Caco-2 (cell line): ENCODE measurements at places on chromosomes 16 and 17.

GRCh38 chr17:19329839-19330238 is 32.7 kb downstream of the B9D1 start:
- H3K27ac ChIP-seq: no peak overlapping the region
- H3K4me1 ChIP-seq: no peaks in the 10 kb centered on the region; the same call in 1 of the 2 replicates
- DNase-seq: no peak
- H3K27me3 ChIP-seq: no peaks in the 10 kb centered on the region
- no peaks in the 10 kb centered on the region; the same call in none of the 2 replicates for H3K36me3 ChIP-seq

DNA sequence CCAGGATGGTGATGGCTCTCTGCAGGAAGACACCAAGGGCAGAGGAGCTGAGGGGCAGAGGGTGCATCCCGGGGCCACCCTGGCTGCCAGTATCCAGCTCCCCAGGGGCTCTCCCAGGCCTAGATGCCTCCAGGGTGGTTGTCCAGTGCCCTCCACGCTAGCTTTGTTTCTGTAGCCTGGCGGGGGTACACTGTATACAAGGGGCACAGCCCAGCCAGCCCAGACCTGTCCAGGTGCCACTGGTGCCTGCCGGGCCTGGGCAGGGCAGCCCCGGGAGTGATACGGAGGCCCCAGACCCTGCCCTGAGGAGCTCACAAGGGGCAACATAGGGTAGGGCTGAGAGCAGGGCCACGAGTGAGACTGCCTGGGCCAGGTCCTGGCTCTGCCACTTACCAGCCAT is 14.6 kb upstream of the TRPV3 start:
- no peaks in the 10 kb centered on the region for H3K4me1 ChIP-seq
- H3K4me3 ChIP-seq: no peak overlapping the region
- H3K36me3 ChIP-seq: no peaks in the 10 kb centered on the region
- H3K27ac ChIP-seq: no peak overlapping the region
- DNase-seq: no peak
- no peaks in the 10 kb centered on the region for H3K27me3 ChIP-seq

GRCh38 chr16:73000020-73000906 is 47.7 kb downstream of the ZFHX3 start:
- H3K36me3 ChIP-seq: no peaks in the 10 kb centered on the region
- peak overlapping the region; percentile 45 for H3K27ac ChIP-seq
- peaks cover 70% of the 10 kb centered on the region for H3K4me1 ChIP-seq
- H3K4me3 ChIP-seq: no peak overlapping the region

DNA sequence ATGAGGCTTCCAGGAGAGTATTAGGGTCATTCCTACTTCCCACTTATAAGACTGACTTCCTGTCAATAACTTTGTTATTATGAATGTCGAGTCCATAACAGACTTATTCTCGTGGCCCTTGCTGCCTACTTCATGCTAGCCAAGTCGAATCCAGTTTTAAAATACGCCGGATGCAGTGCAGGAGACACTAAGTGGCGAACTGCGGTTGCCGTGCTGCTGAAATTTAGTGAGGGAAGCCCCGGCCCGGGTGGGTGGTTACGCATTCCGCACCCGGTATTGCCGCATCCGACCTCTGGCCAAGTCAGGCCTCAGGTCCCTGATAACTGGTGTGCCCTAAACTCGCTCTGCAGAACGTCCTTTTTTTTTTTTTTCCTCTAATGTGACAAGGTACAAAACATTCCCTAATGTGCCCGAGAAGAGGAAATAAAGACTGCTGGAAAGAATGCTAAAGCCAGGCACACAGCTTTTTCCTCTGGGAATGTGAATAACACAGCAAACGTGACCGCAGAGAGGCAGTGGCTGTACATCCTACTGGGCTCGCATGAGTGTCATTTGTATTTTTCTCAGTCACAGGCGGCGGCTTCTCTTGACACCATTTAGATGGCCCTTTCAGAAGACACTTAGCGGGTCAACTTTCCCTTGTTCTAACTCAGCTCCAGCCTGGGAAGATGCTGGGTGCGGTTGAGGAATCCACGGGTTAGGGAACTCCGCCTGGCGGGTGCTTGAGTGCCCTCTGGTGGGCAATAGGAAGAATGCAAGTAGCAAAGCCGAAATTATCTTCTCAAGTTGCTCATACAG is 7.1 kb upstream of the AKTIP start:
- peaks cover 31% of the 10 kb centered on the region for H3K4me1 ChIP-seq
- peak; percentile 79 for DNase-seq
- no peaks in the 10 kb centered on the region for H3K27me3 ChIP-seq
- H3K4me3 ChIP-seq: no peak overlapping the region

DNA sequence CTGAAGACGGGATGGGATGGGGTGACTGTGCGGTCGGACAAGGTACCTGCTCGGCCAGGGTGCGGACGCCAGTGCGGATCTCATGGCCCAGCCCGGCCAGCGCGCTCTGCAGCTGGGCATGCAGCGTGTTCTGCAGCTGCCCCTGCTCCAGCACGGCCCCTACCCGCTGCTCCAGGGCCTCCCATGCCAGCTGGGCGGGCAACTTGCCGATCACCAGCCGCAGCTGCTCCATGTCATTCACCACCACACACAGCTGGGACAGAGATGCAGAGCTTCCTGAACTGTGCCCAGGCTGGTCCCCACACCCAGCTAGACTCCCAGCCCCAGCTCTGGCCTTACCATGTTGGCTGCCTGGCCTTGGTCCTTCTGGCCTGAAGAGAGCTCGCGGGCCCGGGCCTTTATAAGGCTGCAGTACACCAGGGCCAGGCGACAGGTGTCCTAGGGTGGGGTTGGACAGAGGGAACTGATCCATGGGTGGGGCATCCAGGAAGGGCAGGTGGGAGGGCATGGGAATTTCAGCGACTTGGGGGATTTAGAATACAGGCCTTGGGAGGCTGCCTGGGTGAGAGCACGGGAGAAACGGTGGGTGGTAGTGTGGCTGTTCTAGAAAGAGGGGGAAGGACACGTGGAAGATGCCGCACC is 9.8 kb downstream of the UNC13D start:
- H3K27me3 ChIP-seq: no peaks in the 10 kb centered on the region
- no peak for DNase-seq
- 0 out of 2 replicates have a peak, but pooled peaks cover 4% of the 10 kb centered on the region for H3K4me1 ChIP-seq
- no peak overlapping the region for H3K27ac ChIP-seq
- no peaks in the 10 kb centered on the region for H3K36me3 ChIP-seq

GRCh38 chr17:65514082-65514481 is 47.4 kb downstream of the AXIN2 start:
- H3K4me1 ChIP-seq: peaks cover 19% of the 10 kb centered on the region
- H3K27ac ChIP-seq: no peak overlapping the region
- H3K36me3 ChIP-seq: no peaks in the 10 kb centered on the region
